Right hindlimb (tissue), 1 donor: ENCODE measurements at places on chromosomes 16 and 17.
A peak's percentile ranks its signal among the peaks of the same experiment; 100 is the strongest.

DNA sequence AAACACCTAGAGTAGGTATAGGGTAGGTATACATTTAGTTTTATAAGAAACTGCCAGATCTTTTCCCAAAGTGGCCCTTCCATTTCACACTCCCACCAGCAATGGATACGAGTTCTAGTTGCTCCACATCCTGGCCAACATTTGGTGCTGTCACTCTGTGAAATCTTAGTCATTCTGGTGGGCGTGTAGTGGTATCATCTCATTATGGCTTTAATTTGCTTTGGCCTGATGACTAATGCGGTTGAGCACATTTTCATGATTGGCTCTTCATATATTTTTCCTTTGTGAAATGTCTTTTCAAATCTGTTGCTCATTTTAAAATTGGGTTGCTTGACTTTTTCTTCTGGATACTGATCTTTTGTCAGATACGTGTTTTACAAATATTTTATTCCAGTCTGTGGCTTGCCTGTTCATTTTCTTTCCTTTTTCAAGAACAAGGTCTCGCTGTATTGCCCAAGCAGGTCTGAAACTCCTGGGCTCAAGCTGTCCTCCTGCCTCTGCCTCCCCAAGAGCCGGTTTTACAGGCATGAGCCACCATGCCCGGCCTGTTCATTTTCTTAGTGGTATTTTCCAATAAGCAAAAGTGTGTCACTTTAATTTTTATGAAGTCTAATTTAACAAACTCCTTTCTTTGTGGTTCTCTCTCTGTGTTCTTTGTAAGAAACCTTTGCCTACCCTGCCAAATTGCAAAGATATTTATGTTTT is 192.4 kb downstream of the SEC14L1 start:
- DNase-seq = no peak

DNA sequence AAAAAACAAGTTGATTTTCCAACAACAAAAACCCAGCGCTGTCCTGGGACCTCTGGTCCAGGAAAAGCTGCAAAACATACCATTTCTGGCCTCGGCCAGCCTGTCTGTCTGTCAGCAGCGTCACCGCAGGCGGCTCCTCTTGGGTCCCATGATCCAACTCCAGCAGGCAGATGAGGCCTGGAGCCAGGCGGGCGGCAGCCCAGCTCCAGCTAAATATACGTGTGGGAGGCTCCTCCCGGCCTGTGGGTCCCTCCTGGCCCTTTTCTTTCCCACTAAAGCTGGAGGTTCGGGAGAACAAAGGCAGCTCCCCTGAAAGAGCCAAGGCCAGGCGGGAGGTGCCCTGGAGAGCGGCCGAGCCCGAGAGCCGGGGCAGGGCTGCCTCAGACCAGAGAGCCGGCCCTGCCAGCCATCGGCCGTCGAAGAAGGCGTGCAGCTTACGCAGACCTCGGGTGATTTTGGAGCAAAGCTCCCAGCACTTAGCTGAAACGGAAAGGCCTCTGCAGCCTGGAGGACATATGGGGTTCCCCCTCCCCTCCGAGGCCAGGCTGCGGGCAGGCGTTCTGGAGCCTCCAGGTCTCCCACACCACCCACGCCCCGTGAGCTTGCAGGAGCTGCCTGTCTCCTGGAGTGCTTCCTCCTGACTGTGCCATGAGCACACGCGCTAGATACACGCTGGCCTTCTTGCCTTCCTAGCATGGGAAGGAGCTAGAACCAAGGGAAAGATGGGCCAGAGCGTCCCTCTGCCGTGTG is 19.9 kb upstream of the JPH3 start:
- DNase-seq = peak; percentile 74

DNA sequence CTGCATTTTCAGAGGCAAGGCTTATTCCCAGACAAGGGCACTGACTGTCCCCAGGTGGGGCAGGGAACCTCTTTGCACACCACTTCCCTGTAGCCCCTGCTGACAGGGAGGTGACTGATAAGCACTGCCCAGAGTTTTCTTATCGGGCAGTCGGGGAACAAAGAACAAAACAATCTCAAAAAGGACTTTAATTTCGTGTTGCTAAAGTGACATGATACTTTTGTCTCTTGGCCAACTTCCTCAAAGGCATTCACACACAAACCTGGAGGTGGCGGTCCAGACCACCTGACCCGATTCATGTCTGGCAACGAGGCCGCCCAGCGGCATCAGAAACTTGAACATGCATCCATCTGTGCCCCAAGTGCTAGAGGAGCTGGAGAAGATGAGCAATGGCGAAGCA is 28.9 kb downstream of the ZDHHC7 start:
- no peak for DNase-seq

DNA sequence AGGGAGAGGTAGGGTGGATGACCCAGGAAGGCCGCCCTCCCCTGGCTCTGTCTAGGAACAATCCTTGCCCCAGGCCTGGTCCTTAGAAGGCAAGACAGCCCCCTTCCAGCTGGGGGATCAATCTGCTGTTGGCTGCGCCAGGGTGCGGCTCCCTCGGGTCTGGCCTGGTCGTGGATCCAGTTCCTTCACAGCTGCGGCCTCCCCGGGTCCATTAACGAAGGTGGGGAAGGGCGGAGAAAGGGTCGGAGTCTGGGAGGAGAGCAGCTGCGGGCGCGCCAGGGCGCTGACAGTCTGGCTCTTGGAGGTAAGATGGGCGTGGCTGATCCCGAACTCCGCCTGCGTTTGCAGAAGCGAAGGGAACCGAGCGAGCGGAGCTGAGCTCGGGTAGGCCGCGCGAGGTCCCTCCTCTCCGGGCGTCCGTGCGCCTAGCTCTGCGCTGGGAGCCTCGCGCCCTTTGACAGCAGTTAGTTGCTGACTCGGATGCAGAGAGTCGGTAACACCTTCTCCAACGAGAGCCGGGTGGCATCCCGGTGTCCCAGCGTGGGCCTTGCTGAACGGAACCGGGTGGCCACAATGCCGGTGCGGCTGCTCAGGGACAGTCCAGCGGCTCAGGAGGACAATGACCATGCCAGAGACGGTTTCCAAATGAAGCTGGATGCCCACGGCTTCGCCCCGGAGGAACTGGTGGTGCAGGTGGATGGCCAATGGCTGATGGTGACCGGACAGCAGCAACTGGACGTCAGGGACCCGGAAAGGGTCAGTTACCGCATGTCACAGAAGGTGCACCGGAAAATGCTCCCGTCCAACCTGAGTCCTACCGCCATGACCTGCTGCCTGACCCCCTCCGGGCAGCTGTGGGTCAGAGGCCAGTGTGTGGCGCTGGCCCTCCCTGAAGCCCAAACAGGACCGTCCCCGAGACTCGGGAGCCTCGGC is at the start of gene HSPB9:
HSPB9 (plus strand) TSS at position 434 of the 933 bp plus-strand sequence; CDS start at position 481, 47 bp downstream.
- DNase-seq = peak; percentile 73

DNA sequence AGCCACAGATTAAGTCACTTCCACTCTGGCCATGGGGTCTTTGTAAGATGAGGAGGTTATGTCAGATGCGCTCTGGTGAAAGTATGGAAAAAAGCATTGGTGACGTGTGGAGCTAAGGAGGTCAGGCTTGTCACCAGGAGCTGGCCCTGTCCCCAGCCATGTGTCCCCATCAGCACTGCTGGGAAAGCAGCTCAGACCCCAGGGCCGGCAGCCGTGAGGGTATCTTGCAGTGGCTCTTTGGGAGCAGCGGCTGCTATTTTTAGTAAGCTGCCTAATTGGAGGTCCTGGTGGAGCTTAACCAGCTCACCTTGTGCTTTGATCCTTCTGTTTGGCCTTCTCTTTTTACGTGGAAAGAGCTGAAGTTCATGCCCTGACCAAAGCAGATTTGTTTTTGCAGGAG is 60.9 kb downstream of the MPRIP start:
- no peak for DNase-seq

DNA sequence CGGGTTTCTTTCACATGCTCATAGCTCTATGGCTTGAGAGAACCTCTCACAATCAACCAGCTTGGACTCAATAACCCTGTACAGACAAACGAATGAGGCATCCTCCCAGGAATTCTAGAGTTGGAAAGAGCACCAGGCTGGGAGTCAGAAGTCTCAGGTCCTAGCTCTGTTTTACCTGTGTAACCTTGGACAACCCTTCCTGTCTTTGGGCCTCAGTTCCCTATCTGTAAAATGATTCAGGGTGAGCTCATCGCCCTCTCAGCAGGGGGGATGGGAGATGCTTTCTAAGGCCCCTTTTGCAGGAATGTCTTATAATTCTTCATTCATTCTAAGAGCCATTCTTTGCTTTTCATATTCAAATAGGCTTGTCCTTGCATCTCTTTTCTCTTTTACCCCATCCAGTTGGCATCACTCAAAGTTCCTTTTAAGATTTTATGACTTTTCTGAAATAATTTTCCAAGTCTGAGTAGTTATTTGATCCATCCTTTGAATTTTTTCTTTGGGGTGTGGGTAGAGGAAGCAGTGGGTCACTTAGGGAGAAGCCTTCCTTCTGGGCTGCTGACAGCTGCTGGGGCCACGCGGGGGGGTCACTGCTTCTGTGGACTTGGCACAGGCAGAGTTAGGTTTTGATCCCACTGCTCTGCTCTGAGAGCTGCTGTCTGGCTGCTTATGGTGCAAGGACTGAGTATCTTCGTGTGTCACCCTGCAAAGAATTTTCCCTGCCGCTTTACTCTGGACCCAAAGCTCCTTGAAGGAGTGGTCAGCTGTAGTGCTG is 102.7 kb downstream of the UTP18 start:
- peak; percentile 47 for DNase-seq

- no peak for DNase-seq
Observed at GRCh38 chr17:17853811-17854447, 17.1 kb upstream of the SREBF1 start.
